ENCODE measurements at places on chromosomes 4 and X. TPM values are rescaled to one million over a fixed set of nuclear protein-coding genes. Genes with fewer than 3 reads are reported as not detected.

The GAGE1 gene
- total RNA-seq = not detected

The TBC1D14 gene
- total RNA-seq = 105 TPM

DNA sequence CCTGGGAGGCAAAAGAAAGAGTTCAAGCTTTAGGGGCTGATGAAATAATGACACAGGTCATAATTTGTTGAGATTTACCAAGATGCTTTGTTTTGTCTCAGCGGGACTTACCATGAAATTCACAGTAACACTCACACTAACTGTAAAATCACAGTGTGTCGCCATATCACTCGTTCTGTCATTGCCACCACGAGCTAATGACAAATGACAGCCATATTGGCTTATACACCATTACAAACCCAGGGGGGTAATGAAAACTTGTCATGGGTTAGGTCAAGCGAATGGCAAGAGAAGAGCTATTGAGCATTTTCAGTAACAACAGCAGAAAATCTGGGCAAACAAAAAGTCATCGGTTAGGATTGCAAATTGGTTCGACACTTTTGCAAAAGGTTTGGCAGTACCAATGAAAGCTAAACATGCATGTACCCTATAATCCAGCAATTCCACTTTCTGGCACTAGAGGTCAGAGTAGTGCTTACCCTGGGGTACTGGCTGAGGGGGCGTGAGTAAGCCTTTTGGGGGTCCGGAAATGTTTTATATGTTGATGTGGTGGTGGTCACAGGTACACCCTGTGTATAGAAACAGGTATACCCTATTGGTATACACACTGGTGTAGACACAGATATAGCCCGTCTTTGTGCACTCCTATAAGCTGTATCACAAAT lies 83.9 kb upstream of the RAI2 start:
- DNase-seq = no peak

- no peak for DNase-seq
These were observed 39.9 kb downstream of the APBB2 start for GRCh38 chr4:41174444-41174843.

GRCh38 chr4:95124906-95125504 lies 367.2 kb downstream of the BMPR1B start:
- no peak for DNase-seq

The ATP2B3 gene
- not detected for total RNA-seq

The PAGE5 gene
- total RNA-seq = not detected

- no peak for DNase-seq
These were observed 35.6 kb downstream of the ACOX3 start for GRCh38 chr4:8404791-8405515.

The LRCH2 gene
- not detected for total RNA-seq

DNA sequence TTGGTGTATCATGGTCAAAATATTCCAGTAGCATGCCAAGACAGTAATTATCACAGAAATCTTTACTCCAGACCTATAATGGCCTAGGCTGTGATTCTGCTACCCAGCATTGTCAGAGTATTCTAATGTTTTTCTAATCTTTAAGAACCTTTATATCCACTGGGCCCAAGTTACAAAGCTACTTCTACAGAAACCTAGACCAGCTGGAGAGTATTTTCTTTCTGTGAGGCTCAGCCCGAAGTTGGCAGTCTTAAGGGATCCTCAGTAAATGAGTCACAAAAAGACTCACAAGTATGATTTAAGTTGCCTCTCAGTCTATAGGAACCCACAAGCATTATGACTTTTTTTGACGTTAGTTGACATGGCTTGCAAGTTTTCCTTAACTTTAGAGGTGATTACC lies 638.5 kb upstream of the FAM241A start:
- DNase-seq = no peak

The TCEAL8 gene
- 43.6 TPM for total RNA-seq

DNA sequence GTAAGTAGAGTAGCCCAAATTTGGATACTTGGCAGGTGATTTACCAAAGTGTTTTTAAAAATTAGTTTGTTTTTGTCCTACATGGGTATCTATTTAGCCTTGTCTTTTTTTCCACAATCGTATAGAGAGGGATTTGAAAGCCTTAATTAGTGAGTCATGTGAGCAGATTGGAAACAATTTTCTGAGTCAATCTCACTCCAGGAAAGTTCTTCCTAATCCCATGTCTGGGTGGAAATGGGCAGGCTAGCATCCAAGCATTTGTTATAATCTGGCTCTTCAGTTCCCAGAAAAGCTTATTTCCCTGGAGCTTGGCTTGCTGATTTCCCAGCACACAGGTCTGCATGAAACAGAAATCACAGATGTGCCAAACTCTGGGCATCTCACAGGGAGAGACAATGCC lies 426.9 kb upstream of the BOD1L1 start:
- DNase-seq = no peak

DNA sequence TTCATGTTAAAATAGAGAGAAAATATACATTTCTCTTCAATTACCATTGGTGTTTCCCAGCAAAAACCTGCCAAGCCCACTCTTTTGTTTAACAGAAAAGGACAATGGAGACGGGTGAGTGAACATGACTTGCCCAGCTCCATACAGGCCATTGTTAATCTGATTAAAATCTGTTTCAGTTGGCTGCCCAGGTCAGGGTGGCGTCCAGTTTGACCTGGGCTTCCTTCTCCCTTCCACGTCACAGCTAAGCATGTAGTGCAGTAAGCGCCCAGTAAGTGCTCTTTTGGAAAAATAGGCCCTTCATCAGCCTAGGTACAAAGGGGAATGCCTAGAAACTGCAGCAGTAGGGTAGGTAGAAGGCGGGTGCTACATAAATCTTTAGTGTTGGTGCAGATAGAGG lies 1.5 kb upstream of the PORCN start:
- DNase-seq = no peak

The TMPRSS11F gene
- 20.1 TPM for total RNA-seq

GRCh38 chr4:65310586-65310985 lies 359.7 kb downstream of the EPHA5 start:
- no peak for DNase-seq

DNA sequence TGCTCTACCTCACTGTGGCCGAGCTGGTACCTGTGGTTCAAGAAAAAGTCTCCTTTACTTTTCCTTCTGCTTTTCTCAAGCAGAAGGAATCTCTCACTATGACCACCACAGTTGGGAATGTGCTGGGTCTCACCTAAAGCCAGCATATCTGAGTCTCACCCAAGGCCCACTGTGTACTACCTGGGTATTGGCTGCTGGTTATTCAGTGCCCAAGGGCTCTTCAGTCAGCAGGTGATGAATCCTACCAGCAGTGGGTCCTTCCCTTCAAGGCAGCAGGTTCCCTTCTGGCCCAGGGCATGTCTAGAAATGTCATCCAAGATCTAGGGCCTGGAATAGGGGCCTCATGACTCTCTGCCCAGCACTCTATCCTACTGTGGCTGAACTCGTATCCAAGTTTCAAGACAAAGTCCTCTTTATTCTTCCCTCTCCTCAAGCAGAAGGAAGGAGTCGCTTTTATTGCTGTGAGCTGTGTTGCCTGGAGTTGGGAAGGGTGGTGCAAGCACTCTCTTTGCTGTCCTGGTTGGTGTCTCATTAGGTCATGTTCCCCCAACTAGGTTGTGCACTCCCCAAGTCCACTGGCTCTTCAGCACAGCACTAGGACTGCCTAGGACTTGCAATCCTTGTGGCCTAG lies 6.1 kb downstream of the CXCL10 start:
- no peak for DNase-seq

The GPR50 gene
- total RNA-seq = not detected

- DNase-seq = no peak
These were observed 108.4 kb upstream of the LRPAP1 start for GRCh38 chr4:3640587-3640962.

GRCh38 chrX:38664285-38664684 lies 102.9 kb downstream of the TSPAN7 start:
- DNase-seq = no peak

The FHIP1A gene
- 105 TPM for total RNA-seq

The CXorf51B gene
- not detected for total RNA-seq

- DNase-seq = no peak
These were observed 390.3 kb downstream of the SH2D1A start for GRCh38 chrX:124736553-124737270.

The CHIC1 gene
- total RNA-seq = 3.8 TPM

- no peak for DNase-seq
These were observed 9.0 kb downstream of the TNIP2 start for GRCh38 chr4:2746891-2747695.

The NAT8L gene
- 2.8 TPM for total RNA-seq

DNA sequence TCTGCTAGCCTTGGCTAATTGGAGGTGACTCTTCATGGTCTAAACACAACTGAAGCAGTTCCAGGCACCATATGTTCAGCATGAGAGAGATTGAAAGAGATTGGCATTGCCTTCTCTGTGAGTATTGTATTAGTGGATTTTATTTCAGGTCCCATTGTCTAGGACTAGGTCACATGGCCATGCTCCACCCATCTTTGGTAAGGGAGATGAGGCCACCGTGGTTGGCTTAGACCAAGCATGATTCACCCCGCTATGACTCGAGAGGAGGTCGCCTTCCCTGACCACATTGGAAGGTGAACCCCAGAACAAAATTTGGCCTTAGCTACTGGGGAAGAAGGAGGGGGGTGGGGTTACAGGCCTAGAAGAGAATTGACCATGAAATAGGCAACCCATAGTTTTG lies 109.9 kb upstream of the BCOR start:
- no peak for DNase-seq

- no peak for DNase-seq
These were observed 28.4 kb upstream of the SLITRK4 start for GRCh38 chrX:143664302-143664701.

The NOX1 gene
- not detected for total RNA-seq

The SSX4 gene
- total RNA-seq = not detected

DNA sequence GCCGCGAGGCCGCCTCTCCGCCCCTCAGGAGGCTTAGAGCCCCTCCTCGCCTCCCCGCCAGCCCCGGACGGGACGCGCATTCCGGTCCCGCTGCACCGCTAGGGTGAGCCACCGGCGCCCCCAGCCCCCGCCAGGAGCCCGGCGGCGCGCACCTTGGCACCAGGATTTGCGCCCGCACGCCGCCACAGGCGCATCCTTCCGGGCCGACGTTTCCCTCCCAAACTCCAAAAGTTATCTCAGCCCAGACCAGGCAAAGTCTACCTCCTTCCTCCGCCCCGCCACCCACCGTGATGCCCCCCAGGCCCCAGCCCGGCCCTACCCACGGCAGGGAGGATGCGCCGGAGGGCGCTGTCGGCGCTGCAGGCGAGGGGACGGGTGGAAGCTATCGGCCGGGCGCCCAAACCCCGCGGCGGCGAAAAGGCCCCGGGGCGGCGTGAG lies 538 bp downstream of the SCML2 start:
- DNase-seq = no peak

GRCh38 chr4:7770224-7771050 lies 169.2 kb downstream of the AFAP1 start:
- no peak for DNase-seq

GRCh38 chr4:43126595-43126994 lies 234.1 kb downstream of the GRXCR1 start:
- no peak for DNase-seq

GRCh38 chrX:106401965-106402559 lies 209.7 kb upstream of the RADX start:
- DNase-seq = no peak

- no peak for DNase-seq
These were observed 72.8 kb upstream of the MTNR1A start for GRCh38 chr4:186628058-186628711.

- DNase-seq = no peak
These were observed 618.1 kb upstream of the GRIA3 start for GRCh38 chrX:122565952-122566351.
